ENCODE measurements at places on chromosomes 4 and X.

GRCh38 chr4:156732634-156733033, 239.0 kb downstream of the PDGFC start:
- no peak for DNase-seq

DNA sequence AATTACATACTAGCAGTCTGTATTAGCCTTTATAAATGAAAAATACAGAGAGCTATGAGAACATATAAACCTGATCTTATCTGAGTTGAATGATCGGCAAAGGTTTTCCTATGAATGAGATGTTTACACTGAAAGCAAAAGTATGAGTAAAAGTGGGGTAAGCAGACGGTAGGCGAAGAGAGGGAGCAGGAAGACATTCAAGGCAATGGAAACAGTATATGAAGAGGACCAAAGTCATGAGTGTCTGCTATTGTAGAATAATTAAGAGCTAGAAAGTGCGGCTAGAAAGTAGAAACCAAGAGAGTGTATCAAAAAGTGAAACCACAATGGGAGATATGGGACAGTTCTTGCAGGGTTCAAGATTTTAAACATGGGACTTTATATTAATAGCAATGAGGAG, 67.0 kb upstream of the TMLHE start:
- DNase-seq: no peak

GRCh38 chr4:165738571-165738970, 134.5 kb upstream of the TLL1 start:
- no peak for DNase-seq

DNA sequence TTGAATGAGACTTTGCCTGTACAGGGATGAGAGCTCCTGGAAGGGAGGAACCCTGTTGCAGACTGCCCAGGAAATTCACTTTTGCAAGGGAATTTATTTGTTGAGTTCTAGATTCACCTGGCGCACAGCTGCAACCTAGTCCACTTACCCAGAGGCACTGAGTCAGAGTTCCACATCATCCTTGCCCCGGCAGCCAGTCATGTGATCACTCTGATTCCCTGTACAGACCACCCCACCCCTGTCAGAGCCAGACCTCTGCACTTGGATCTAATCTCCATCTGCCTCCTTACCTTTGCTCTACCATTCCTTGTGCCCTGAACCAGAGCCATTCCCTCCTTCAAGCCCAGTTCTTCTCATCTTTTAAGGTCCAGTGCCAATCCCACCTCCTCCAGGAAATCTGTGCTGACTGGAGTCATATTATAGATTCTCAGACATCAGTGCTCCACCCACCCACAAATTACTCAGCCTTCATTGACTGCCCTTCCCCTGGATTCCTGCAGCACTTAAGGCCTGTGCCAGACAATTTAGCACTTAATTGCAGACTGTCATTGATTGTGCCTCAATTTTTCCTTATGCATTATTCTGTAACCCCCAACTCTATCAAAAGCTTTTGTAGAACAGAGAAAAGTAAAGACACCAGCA, 84.1 kb upstream of the MAGEA4 start:
- DNase-seq: no peak

- DNase-seq: no peak
These were observed 332.7 kb downstream of the RAPGEF2 start for GRCh38 chr4:159435561-159436023.

DNA sequence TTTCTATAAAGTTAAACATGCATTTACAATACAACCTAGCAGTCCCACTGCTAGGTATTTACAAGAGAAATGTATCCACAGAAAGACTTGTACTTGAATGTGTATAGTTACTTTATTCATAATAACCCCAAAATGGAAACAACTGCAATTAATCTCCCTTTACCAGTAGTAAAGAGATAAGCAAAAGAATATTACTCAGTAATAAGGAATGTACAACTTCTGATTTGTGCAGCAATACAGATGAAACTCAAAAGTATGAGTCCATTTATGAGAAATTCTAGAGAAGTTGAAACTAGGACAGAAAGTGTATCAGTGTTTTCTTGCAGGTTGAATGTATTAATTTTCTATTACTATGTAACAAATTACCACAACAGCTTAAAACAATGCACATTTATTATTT, 15.2 kb downstream of the USP53 start:
- no peak for DNase-seq

DNA sequence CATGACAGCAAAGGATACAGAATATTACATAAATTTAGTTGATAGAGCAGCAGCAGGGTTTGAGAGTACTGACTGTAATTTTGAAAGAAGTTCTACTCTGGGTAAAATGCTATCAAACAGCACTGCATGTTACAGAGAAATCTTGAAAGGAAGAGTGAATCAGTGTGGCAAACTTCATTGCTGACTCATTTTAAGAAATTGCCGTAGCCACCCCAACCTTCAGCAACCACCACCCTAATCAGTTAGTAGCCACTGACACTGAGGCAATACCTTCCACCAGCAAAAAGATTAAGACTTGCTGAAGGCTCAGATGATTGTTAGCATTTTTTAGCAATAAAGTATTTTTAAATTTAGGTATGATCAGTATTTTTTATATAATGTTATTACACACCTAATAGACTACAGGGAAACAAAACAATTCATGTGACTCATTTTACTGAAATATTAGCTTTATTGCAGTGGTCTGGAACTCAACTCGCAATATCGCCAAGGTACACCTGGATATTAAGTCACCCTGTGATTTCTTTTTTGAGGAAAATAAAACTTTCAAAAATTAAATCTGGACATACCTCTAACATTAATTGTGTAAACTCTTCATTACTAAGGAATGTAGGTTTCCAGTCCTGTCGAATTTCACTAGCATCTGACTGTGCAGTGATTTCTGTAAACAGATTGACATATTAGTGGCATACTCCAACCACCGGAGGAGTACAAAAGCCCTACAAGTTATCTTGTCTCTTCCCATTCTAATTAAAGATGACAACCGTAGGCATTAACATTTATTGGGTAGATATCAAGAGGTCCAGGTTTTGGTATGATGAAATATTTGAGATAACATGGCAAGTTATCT, 71.1 kb downstream of the CLOCK start:
- DNase-seq: no peak

DNA sequence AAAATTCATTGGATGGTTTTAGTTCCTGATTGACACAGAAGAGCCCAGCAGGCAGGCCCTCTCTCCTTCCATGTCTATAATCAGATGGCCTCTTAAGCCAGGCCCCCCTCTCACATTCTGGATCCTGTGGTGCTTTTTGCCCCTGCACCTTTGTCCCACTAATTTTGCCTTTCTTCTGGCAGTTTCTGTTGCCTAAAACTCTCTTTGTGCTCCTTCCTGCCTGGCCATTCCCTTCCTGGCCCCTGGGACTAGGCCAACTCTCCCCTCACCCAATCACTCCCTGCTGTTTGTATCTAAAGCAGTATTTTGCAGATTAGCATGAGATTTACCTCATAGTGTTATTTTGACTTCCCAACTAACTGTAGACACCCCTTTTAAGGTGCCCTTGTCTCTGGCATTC, 42.7 kb upstream of the DDX3X start:
- DNase-seq: no peak

DNA sequence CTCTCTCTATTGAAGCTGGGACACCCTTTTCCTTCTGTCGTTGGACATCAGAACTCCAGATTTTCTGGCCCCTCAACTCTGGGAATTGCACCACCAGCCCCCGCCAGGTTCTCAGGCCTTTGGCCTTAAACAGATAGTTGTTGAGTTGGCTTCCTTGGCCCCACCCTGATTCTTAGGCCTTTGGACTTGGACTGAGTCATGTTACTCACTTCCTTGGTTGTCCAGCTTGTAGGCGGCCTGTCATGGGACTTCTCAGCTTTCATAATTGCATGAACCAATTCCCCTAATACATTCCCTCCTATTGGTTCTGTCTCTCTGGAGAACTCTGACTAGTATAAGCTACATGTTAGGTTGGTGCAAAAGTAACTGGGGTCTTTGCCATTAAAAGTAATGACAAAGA, 195.7 kb downstream of the GPAT3 start:
- DNase-seq: no peak

- DNase-seq: no peak
These were observed 32.6 kb downstream of the HMX1 start for GRCh38 chr4:8838961-8839431.

GRCh38 chrX:47297874-47298273, 65.1 kb downstream of the USP11 start:
- no peak for DNase-seq

GRCh38 chr4:177450426-177451107, 8.3 kb upstream of the AGA start:
- no peak for DNase-seq

DNA sequence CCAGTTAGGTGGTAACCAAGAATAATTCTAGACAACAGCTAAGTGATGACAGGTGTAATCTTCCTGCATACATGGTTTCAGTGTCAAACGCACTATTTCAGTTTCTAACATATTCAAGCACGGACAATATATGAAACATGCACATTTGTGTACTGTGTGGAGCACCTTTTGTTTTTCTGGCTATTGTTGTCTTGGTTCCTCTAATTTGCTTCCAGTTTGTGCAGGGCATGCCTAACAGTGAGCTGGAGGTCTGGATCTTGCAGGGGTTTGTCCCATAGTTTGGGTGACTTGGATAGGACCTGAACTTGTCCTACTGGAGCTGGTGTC, 70.5 kb upstream of the TBC1D9 start:
- DNase-seq: no peak

- no peak for DNase-seq
These were observed 113.0 kb upstream of the EDNRA start for GRCh38 chr4:147367891-147368290.

GRCh38 chr4:7186031-7186430, 6.3 kb upstream of the SORCS2 start:
- DNase-seq: no peak

DNA sequence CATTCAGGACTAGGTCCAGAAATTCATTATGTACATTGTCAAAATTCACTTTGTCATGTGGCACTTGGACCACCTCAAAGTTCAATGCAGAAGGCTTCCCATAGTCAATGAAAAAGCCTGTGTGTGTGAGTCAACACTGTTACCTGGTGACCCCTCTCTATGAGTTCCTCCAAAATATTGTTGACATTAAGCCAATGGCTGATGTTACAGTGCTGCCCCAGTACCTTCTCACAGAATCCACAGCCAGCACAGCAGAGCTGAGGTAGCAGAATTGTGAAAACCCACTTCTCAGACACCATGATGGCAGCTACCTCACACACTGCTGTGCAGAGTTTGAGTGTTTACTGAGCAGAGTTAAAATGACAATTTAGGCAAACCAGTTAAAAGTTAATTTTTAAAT, 22.4 kb upstream of the UGT2B4 start:
- no peak for DNase-seq

DNA sequence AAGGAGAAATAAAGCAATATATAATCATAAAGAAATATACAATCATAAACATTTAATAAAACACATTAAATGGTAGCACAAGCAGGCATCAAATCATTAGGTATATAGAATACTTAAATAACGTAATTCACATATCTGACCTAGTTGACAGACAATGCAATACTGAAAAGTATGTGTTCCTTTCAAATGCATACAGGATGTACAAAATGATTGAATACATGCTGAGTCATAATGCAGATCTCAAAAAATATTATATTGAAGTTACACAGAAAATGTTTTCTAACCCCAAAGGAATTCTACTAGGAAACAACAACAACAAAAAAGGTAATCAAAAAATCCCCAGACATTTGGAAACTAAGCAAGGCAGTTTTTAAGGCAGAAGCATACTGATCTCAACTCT, 1072.0 kb upstream of the INTU start:
- DNase-seq: no peak
